ENCODE measurements at places on chromosomes 11 and 22.

- no peak for DNase-seq
These were observed 658 bp downstream of the C11orf71 start for GRCh38 chr11:114399490-114400215.

- DNase-seq = no peak
These were observed 959.8 kb downstream of the BRD1 start for GRCh38 chr22:48867891-48868290.

DNA sequence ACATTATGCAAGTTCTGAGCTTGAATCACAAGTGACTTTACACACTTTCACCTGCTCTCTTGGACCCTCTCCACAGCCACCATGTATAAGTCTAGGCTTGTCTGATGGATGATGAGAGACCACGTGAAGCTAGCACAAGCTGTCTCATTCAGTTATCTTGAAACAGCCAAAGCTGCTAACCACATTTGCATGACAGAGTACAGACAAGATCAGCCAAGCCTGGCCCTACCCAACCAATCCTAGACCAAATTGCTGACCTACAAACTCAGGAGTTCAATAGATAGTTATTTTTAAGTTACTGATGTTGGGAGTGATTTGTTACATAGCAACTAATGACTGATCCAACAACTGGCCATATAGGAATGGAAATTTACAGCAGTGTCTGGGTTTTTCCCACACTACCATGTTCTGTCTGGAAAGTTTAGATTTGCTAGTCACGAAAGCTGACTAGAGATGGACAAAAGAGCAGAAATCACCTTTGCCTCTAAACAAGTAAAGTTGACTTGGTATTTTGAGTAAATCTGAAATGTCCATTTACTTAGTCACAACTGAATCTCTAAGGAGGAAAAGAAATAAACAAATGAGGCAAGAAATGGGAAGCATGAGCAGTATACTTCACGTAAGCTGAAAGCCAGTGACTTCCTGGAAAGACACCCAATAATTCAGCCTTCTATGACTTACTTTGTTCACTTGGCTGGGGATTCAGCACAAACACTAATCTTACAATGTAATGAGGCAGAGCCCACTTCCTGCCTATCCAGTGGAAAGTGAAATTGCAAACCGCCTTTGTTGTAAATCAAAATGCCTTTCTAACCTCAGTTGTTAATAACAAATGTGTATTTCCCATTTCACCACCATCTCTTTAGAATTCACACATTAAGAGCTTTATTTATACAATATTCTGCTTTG lies 101.7 kb downstream of the FAM181B start:
- no peak for DNase-seq

- DNase-seq = no peak
These were observed 2.1 kb upstream of the PTPRCAP start for GRCh38 chr11:67439321-67440228.

GRCh38 chr11:116375221-116375620 lies 397.6 kb downstream of the BUD13 start:
- DNase-seq = no peak

- no peak for DNase-seq
These were observed 73.6 kb upstream of the PHOX2A start for GRCh38 chr11:72317570-72317969.

- no peak for DNase-seq
These were observed 251.7 kb upstream of the B3GAT1 start for GRCh38 chr11:134663506-134664313.

GRCh38 chr11:86499723-86500129 lies 125.0 kb downstream of the CCDC81 start:
- DNase-seq = no peak

- DNase-seq = no peak
These were observed 15.0 kb downstream of the VWCE start for GRCh38 chr11:61279934-61280659.

DNA sequence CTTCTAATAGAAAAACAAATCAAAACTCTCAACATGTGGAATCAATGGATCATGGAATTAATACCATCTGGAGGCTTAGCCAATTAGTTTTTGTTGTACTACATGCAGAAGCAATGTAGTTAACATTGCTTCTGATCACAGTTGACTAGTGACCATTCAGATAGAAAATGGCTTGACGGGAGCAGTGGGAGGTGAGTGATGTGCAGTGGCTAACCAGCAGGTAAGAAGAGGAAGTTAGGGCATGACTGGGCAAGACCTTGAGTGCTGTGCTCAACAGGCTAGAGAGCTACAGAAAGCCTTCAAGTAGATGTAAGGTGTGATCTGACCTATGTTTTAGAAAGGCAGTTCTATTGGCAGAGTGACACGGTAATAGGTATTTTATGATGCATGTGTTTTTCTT lies 60.7 kb upstream of the ALKBH3 start:
- no peak for DNase-seq

- DNase-seq = no peak
These were observed 47.0 kb downstream of the YAP1 start for GRCh38 chr11:102157219-102157618.

DNA sequence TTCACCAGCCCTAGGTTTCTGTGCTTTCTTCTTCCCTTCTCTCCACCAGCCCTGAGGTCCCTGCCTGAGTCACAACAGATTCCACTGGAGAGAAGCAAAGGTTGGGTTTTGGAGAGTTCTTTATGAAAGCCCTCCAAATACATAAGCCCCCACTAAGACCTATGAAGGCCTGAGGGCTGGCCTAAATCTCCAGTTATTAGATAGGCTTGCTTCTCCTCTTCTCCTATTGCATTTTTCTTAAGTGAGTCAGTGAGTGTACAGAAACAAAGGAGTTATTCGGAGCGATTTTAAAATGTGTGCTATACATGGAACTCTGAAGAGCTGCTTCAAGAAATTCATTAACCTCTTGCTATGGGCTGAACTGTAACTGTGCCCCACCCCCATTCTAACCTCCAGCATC lies 1057.3 kb downstream of the OPCML start:
- DNase-seq = no peak

GRCh38 chr11:120835601-120836228 lies 188.2 kb upstream of the TBCEL start:
- DNase-seq = no peak

GRCh38 chr11:41040474-41040873 lies 419.0 kb downstream of the LRRC4C start:
- no peak for DNase-seq

GRCh38 chr22:46135611-46136485 lies 14.5 kb upstream of the PPARA start:
- DNase-seq = no peak

DNA sequence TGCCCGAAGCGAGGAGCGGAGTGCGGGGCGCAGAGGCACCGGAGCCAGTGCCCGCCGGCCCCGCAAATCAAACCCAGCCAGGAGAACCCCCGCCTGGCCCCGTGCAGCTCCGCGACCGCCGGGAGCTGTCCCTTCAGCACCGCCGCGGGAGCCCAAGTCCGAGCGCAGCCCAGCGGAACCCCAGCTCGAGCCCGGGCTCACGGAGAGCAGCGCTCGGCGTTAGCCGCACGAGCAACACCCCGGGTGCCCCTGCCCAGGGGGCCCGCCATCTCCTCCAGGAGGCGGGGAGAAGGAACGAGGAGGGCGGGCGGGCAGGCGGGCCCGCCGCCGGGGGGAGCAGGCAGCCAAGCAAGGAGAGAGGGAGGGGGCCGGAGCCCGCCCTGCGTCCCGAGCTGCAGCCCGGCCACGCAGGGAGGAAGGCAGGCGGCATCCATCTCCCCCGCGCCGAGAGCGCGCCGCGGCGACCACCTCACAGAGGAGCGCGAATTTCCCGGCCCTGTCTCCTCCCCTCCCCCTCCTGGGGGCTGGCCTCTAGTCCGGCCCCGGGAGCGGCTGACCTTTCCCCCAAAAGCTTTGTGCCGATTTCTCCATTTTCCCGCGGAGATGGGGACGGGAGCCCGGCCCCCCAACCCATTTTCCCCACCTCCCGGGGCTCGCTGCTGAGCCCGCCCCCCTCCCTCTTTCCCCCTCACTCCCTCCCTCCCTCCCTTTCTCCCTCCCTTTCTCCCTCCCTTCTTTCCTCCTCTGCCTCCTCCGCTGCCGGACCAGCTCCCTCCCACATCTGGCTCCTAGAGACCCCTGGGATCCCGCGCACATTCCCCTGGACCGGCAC lies 621 bp downstream of the KCNC1 start:
- DNase-seq = no peak

GRCh38 chr11:6319001-6319703 lies 1.1 kb downstream of the CAVIN3 start:
- no peak for DNase-seq

- no peak for DNase-seq
These were observed 9.3 kb downstream of the LAYN start for GRCh38 chr11:111549869-111550203.

GRCh38 chr11:12289667-12290476 lies 87.5 kb upstream of the PARVA start:
- no peak for DNase-seq

GRCh38 chr11:115162919-115163318 lies 341.3 kb downstream of the CADM1 start:
- no peak for DNase-seq

GRCh38 chr22:39027717-39028116 lies 6.8 kb downstream of the APOBEC3D start:
- DNase-seq = no peak

DNA sequence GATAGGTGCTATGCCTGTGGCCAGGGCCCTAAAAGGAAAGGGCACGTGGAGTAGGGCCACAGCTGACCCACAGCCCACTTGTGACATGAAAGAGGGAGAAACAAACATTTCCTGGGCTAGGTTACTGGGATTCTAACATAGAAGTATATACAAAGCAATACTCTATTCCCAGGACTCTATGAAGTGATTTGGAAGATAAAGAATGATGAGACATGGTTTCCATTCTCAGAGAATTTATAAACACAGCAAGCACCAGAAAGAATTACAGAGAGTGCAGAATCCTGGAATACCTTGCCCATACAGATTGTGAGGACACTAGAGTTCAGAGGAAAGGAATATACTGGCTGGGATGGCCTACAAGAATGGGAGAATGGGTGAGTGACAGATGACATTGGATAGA lies 86.4 kb downstream of the KIRREL3 start:
- no peak for DNase-seq

DNA sequence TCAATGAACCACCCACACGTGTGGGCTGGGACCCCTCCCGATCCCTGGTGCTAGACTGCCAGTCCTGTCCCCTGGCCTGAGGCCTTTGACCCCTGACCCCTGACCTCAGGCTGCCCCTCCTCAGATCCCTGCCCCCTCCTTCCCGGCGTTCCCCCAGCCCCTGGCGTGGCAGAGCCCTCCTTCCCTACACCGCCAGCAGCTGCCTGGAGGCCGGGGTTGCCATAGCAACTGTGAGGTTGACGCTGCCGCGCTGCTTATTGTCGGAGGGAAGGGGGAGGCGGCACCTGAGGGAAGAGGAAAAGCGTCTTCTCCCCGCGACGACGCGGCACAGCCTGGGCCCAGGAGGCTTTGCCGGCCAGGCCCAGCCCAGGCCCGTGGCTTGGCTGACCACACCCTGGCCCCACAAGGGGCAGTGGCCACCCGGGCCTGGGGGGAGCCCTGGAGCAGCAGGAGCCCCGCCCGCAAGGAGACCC lies 32.6 kb downstream of the SHANK3 start:
- DNase-seq = no peak

- no peak for DNase-seq
These were observed 539.5 kb upstream of the LUZP2 start for GRCh38 chr11:23957314-23957713.

DNA sequence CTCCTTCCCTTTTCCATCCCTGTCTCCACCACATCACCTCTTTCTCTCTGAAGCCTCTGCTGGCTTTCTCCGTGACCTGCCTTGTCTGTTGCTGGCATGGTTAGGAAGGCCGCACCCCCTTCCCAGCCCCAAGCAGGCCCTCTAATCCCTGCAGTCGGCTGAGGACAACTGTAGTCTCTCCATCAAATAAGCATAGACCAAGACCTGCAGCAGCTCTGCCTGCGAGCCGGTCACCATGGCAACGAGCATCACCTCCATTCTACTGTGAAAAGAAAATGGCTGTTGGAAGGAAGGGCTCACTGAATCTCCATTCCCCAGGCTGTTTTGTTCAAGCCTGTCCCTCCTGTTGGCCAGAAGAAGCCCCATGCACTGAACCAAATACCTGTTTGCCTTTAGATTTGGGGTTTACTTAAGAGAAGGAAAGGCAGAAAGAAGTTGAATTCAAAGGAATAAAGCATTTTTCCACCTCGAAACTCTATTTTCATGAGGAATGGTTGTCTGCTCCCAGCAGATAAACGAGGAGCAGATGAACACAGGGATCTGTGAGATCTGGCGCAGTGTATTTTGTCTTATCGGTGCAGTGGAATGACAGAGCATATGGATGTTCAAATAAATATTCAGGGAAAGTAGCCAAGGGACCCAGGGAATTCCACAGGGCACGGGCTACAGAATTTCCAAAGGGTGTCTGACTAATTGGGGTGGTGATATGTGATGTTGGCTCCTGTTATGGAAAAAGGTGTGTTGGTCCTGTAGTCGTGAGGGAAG lies 113.1 kb upstream of the TTC12 start:
- DNase-seq = no peak

DNA sequence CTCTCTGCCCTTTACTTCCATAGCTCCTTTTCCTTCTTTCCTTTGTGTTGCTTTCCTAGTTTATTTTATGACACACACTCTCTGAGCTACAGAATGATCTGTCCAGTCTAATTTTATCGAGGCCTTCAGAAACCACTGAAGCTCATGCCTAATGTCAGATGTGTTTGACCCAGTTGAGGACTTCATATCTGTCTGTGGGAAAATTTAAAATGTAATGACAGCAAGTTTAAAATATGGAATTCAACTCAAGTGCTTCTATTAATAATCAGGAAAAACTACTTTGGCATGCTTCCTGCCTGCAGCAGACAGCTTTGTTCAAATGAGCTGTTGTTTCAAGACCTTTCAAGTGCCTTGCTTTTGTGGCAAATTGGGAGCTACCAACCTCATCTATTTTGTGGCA lies 261.8 kb upstream of the MTNR1B start:
- DNase-seq = no peak

- no peak for DNase-seq
These were observed 85.0 kb downstream of the CELSR1 start for GRCh38 chr22:46452195-46453005.

DNA sequence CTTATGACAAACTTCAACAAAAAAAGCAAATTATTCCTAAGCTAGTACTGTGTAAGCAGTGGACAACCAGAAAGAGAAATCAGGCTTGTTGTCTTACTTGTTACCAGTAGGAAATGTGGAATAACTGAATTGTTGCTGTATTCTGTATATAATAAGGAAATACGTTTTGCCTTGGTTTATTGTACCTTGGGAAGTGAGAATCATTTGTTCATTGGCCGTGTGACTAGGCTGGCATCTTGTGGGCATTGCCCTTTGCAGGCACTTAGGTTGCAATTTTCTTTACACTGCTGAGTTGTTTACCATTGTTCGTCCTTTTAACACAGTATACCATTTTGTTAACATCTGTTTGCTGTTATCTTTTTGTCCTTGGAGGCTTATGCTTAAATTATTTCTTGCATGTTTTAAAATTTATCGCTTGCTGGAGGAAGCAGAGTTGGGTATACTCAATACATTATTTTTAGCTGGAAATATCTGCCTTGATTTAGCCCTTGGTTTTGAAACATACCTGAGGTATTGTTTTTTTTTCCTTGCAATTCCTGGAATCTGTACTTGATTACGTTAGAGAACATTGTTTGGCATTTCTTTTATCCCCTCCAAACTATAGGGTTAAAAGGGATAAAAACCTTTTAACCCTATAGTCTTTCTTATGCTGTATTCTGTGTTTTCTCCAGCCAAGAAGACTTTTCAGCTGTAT lies 109.3 kb downstream of the DDX10 start:
- DNase-seq = no peak
